ENCODE measurements at places on chromosomes 11 and 22.

DNA sequence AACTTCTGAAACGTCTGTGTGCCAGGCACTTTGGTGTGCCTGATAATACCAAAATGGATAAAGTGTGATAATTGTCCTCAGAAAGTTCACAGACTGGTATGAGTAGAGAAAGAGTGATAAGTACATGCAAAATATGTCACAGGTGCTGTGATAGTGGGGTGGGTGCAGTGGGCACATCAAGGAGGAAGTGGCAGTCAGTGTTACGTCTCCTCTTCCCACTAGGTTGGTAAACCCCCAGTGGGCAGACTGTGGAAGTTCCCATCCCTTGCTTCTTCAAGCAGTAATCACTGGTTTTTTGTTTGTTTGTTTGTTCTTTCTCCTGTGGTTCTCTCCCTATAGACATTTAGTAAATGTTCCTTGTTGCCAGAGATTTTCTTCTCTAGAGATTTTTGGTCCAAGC is 5.4 kb downstream of the RNF121 start:
- DNase-seq, result no peak

GRCh38 chr11:44434191-44434590 is 124.3 kb upstream of the ALX4 start:
- no peak for DNase-seq

GRCh38 chr11:79708319-79708932 is 267.6 kb upstream of the TENM4 start:
- DNase-seq, result peak; percentile 13

GRCh38 chr11:1639102-1639620 is 9.6 kb downstream of the KRTAP5-5 start:
- DNase-seq, result no peak

GRCh38 chr11:45158210-45158731 is 11.8 kb downstream of the PRDM11 start:
- no peak for DNase-seq
